ENCODE measurements at places on chromosomes 11 and 22.
A peak's percentile ranks its signal among the peaks of the same experiment; 100 is the strongest.

- DNase-seq = peak; percentile 49
Measured at GRCh38 chr11:12914400-12914912, 94.7 kb upstream of the RASSF10 start.

GRCh38 chr22:26722159-26722558, 64.8 kb downstream of the MIAT start:
- no peak for DNase-seq

DNA sequence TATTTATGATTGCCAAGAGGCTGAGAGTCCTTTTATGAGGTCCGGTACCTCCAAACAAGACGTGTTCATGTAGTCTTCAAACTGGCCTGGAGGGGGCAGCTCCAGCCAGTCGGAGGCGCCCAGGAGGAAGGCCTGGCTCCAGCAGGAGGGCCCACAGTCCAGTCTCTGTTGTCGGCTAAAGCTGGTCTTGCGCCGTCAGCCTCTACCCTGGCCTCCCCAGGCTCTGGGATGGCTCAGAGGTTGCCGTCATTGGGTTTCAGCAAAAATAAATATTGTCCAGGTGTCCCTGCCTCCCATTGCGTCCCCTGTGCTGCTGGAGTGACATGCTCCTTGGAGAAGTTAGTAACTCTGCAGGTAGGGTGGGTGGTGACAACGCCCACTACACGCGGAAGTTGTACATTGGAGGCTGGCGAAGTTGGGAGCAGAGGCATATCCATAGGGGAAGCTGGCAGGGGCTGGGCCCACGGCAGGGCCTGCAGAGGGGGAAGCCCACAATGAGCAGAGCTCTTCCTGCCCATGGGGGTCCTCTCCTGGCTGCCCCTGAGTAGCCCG, 1.0 kb upstream of the SLC25A1 start:
- DNase-seq = peak; percentile 6

DNA sequence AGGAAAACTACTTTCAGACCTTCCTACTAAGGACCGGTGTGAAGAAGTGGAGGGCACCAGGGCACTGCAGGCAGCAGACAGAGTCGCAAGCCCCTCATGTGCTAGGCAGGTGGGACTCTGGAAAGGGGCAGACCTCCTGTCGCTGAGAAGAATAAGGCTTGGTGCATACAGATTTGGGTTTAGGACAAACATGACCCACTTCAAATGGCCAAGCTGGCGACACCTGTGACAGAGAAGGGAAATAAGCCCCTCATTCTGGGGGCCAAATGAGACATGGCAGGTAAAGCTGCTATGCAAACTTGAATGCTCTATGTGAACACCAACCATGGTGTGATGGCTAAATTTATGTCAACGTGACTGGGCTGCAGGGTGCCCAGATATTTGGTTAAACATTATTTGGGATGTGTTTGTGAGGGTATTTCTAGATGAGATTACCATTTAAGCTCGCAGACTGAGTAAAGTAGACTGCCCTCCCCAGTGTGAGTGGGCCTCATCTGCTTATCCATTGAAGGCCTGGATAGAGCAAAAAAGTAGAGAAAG, 112.4 kb upstream of the PITPNB start:
- no peak for DNase-seq

- peak; percentile 11 for DNase-seq
Measured at GRCh38 chr11:13955971-13956421, 6.5 kb upstream of the SPON1 start.

DNA sequence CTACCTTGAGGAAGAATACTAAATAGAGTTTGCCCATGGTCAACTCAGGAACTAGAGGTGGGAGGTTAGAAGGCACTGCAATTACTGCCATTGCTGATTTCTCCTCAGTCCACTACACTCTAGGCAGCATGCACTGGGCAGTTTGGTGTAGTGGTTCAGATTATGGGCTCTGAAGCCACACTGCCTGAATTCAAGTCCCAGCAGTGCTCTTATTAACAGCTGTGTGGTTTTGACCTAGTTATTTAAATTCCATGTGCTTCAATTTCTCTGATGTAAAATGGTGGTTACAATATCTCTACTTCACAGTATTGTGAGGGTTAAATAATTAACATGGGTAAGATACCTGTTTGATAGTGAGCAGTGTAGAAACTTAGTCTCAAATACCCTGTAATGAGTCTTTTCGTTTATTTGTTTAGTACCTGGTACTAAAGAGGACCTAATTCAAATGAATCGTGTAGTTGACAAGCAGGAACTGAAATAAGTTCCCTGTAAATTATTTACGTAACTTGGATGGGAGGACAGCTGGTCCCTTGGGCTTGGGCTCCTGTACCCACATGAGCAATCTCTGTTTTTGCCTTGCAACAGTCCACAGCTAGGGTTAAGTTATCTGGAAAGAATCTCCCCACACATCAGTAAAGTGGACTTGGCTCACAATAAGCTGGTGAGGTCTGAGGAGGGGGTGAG, 17.8 kb downstream of the PRR5L start:
- no peak for DNase-seq

DNA sequence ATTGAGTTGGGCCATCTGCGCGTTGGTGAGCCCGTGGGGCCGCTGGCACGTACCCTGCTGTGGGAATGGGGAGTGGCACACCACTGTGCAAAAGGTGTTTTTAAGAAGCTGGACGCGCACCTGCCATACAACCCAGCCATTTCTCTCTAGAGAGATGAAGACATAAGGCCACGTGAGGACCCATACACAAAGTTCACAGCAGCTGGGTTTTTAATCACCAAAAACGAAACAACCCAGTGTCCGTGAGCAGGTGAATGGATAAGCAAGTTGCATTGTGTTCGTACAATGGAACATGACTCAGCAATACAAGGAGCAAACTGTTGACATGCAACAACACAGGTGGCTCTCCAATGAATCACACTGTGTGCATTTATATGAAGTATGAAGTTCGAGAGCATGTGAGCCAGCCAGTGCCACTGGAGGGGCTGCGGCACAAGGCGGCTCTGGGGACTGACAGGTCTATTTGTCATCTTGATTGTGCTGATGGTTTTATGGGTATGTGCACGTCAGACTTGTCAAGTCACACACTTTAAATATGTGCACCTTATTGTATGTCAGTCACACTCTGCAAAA, 30.6 kb upstream of the PANX2 start:
- peak; percentile 88 for DNase-seq

- DNase-seq = no peak
Measured at GRCh38 chr11:15745266-15745665, 611.1 kb downstream of the SOX6 start.

DNA sequence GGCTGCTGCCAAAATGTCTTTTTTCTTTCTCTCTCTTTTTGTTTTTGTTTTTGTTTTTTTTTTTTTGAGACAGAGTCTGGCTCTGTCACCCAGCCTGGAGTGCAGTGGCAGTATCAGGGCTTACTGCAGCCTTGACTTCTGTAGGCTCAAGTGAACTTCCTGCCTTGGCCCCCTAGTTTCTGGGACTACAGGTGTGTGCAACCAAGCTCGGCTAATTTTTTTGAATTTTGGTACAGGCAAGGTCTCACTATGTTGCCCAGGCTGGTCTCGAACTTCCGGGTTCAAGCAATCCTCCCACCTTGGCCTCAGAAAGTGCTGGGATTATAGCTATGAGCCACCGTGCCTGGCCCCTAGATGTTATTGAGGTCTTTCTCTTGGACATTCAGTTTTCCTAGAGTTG, 2.2 kb upstream of the DDX10 start:
- DNase-seq = no peak

GRCh38 chr22:27075028-27075678, 417.8 kb downstream of the MIAT start:
- DNase-seq = no peak

GRCh38 chr22:17705951-17706900, 67.7 kb downstream of the BCL2L13 start:
- no peak for DNase-seq

- no peak for DNase-seq
Measured at GRCh38 chr11:30879322-30880005, 293.3 kb upstream of the MPPED2 start.

Data from NCI-H2107 (cell line).